ENCODE measurements at places on chromosomes 13 and 19.

DNA sequence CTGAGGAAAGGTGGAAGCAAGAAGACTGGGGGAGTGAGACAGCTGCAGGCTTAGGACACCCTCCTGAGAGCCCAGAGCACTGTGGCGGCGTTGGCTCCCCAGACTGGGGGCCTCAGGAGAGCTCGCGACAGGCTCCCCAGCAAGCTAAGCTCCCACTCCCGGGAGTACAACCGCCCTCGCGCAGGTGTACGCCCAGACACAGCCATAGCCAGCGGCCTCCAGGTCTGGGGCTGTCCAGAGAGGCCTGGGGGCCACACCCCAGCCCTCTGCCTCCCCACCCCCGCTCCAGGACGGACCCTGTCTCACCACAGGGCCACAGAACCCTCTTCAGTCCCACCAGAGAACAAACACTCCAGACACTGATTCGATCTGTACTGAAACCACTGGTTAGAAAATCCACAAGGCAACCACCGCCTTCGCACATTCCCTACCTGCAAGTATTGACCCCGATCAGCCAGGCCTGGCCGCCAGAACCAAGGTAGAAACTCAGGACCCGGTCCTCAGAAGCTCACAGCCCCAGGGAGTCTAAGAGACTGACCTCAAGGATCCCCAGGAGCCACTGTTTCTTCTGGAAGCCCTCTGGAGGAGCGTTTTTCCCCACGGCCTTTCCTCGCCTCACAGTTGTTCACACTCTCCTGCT is 16.3 kb downstream of the ZIC5 start:
- DNase-seq, result no peak

DNA sequence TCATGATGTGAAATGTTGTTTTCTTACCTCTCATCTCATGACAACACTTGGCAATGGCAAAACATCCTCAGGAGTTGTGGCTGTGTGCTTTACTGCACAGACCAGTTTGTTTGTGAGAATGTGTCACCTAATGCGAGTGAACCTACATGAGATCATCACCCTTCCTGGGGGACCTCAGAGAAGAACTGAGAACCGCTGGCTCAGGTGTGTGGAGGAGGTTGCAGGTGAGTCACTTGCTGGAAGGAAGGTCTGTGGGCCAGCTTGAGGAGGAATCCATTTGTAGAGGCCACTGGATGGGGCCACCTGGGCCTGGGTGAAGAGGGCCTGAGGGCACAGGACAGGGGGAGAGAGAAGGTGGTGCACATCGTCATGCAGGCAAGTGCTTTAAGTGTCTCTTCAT is 3.0 kb upstream of the CEACAM1 start:
- no peak for DNase-seq

DNA sequence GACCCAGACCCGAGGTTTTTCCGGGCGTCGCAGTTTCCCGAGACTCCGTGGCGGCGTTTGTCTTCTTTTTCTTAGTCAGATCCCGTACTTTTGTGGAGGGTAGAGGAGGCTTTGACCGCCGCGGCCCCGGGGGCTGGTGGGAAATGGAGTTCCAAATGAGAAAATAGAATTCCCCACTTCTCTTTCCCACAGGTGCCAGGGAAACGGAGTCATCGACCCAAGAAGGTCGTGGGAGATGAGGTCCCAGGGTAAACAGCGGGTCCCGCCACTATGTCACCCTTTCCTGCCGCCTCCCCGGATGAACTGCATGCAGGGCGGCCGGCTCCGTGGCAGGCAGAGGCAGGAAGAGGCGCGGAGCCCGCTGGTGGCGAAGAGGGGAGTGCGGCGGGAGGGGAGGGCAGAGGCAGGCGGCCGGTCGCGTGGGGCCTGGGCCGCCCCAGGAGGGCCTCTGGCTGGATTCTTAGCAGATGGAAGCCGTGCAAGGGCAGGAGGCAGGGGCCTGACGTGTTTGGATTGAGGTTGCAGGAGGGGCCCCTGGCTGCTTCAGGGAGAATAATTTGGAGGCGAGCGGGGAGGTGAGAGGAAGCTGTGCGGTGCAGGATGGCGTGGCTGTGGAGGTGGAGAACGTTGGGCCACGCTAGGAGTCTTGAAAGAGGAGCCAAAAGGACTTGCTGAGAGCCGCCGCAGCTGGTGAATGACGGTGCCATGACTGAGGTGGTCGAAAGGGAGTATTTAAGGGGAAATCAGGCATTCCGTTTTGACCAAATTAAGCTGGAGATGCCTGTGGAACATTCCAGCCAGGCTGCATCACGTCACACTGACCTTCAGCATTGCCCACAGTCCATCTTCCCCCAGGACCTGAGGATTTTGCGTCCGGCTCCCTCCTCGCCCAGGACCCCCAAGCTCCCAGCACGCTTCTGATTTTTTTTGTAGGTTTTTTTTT is 11.7 kb downstream of the CYTH2 start:
- peak; percentile 53 for DNase-seq

GRCh38 chr13:27978301-27978968 is 9.3 kb upstream of the CDX2 start:
- DNase-seq, result no peak

DNA sequence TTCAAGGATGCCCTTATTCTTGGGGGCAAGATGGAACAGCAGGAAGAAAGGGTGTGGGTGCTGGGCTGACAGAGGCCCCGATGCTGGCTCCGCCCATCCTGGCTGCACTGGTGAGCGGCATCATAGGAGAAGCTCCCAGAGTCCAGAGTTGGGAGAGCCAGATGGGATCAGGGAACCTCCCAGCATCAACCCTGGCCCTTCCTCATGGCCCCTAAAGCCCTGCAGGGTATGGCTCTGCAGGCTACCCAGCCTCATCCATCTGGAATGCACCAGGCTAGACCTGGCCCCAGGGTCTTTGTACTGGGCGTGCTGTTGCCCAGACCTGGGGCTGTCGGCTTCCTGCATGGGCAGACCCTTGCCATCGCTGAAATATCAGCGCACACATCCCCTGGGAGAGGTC is 7.9 kb upstream of the ELL start:
- no peak for DNase-seq

DNA sequence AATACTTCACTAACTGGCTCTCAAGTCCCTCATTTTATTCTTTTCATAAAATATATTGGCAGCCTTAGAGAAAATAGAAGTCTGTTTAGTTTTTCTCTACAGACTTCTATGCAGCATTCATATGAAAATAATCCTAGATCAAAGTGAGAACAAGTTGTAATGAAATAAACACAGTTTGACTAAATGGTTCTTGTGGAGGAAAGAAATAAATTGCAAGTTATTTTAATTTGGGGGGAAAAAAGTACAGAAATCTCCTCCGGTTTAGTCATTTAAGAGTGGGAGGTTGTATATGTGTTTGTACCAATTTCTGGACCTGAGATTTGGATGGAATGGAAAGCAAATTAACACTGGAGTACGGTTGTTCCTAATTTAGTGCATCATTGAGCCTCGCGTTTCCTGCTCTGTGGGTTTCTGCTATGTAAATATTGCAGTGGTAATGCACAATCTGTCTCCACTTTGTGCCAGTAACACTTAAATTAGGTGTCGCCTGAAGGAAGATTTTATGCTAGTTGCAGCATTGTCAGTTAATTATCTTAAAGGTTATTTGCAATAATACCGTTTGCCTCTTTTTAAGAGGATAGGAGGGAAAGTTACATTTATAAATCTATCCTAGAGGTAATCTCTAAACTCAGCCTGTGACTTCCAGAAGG is 100.2 kb downstream of the ZIC5 start:
- DNase-seq, result no peak

GRCh38 chr13:52344108-52344507 is 61.9 kb downstream of the THSD1 start:
- DNase-seq, result no peak

DNA sequence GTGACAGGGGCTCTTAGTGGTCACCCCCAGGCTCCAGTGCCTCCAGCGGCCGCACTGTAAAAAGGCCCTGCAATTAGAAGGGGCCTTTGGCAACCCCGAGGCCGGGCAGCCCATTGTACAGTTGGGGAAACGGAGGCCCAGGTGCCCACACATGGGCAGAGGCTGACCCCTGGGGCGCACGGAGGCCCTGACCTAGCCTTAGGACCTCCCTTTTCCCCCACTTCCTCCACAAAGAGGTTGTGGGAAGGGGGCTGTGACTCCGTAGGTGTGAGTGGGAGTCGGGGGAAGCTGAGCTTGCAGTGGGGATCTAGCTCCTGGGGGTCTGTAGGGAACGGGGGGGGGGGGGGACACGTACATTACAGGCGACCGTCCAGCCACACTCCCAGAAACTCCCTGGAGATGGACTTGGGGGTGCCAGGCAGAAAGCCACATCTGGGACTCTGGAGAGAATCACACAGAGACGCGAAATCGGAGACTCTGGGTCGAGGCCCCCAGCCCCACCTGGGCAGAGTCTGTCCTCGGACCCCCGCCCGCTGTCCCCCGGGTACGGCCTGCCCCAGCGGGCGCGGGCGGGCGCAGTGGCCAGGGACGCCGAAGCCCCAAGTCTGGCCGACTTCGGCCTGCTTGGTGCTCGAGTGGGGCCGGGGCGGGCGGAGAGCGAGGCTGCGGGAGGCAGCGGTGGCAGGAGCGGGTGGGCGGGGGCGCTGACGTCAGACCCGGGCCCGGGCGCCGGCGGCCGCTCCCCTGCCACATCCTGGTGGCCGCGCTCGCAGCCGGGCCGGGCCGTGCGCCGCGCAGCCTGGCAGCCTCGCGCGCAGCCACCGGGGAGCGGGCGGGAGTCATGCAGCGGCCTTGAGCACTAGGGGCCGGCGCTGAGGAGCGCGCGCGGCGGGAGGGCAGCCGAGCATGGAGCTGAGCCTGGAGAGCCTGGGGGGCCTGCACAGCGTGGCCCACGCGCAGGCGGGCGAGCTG is at the start of gene ONECUT3:
Gene ONECUT3, plus strand, starts transcription at position 750 of the 972 bp plus-strand sequence. Its CDS starts 157 bp downstream, at position 907.
- no peak for DNase-seq

GRCh38 chr19:50050406-50051227 is 24.8 kb downstream of the ZNF473 start:
- peak; percentile 71 for DNase-seq

- peak; percentile 81 for DNase-seq
Measured at GRCh38 chr19:35124098-35125060, 8.8 kb downstream of the FXYD3 start.

DNA sequence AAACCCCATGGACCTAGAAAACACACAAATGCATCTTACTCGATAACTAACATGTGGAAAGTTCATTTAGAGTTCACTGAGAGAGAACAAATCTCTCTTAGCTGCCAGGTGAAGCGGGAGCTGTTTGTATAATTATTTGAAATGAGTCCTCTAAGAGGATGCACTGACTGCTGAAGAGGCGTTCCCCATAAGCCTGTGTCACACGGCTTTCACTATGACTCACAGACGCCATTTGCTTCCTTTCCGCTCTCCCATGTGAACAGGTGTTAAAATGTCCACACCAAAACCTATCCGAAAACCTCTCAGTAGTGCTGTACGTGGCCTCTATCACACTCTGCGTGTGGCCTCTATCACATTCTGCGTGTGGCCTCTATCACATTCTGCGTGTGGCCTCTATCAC is 101.8 kb downstream of the SOX1 start:
- no peak for DNase-seq

DNA sequence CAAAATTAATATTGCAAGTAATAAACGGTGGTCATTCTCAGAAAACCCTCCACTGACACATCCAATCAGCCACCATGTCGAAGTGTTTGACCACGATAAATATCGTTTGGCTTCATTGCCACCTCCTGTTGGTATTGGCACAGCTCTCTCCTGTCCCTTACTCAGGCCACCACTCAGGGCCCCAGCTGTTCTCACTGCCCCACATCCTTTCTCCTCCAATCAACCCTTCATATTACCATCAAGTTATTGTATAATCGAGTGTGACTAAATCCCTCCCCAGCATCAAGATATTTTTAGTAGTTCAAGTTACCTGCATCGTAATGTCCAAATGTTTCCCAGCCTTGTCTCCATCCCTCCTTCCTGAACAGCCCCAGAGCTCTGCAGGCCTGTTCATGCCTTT is 50.4 kb downstream of the SACS start:
- DNase-seq, result no peak

- no peak for DNase-seq
Measured at GRCh38 chr19:1400281-1401137, 833 bp downstream of the GAMT start.

GRCh38 chr13:63024458-63024857 is 1608.8 kb upstream of the PCDH20 start:
- no peak for DNase-seq

- DNase-seq, result no peak
Measured at GRCh38 chr13:43316281-43316680, 292.9 kb downstream of the DNAJC15 start.

- no peak for DNase-seq
Measured at GRCh38 chr13:90613076-90613795, 734.3 kb upstream of the MIR17HG start.

- peak; percentile 25 for DNase-seq
Measured at GRCh38 chr19:18373892-18374629, 11.9 kb upstream of the GDF15 start.

All from activated effector memory CD4-positive, alpha-beta T cell treated with Interleukin-2 at 50 U/mL for 16 hours (primary cell).